ENCODE measurements at places on chromosomes 6 and 20.

DNA sequence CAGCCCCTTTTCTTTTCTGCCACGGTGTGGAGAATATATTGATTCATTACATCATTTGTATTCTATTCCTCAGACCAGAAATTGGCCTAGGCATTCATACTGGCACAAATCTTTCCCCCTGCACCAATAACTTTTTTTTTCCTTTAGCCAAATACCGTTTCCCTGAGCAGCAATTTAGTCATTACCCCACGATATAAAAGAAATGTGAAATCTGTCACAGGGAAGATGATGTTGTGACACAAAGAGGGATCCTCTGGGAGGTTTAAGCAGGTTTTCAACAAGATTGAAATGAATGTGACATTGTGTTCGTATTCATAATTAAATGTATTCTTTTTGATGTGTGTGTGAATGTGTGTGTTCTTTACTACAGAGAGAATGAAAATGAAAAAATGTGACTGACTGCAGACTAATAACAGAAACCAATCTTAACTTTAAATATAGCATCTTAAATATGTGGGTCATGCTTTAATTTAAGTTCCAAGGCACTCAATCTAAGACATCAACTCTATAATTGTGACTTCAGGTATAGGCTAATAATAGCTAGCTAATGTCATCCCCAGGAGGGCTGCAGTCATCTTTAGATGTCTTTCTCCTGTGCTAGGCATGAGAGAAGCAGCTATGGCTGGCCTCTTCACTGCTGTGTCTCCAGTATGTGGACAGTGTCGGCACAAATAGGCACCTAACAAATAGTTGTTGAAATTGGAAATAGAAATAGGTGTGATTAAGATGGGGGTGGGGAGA lies 177.7 kb downstream of the BTBD3 start:
- H3K36me3 ChIP-seq: no peaks in the 10 kb centered on the region
- no peaks in the 10 kb centered on the region for H3K27me3 ChIP-seq
- no peak for DNase-seq
- H3K4me1 ChIP-seq: no peaks in the 10 kb centered on the region
- no peak overlapping the region for H3K27ac ChIP-seq

- H3K27ac ChIP-seq: no peak overlapping the region
- no peak for DNase-seq
- no peak overlapping the region for H3K4me3 ChIP-seq
- peaks cover 8% of the 10 kb centered on the region for H3K27me3 ChIP-seq
Measured at GRCh38 chr6:134686071-134686470, 263.8 kb downstream of the ALDH8A1 start.

DNA sequence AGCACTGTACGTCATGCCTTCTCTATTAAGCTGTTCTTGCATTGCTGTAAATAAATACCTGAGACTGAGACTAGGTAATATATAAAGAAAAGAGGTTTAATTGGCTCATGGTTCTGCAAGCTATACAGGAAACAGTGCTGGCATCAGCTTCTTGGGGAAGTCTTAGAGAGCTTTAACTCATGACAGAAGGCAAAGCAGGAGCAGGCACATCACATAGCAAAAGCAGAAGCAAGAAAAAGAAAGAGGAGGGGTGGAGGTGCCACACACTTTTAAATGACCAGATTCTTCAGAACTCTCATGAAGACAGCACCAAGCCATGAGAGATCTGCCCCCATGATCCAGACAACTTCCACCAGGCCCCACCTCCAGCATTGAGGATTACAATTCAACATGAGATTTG lies 30.1 kb downstream of the CYB5R4 start:
- DNase-seq: no peak
- no peak overlapping the region for H3K4me3 ChIP-seq
- peaks cover under 1% of the 10 kb centered on the region for H3K4me1 ChIP-seq
- H3K27me3 ChIP-seq: no peaks in the 10 kb centered on the region
- H3K27ac ChIP-seq: no peak overlapping the region
- H3K36me3 ChIP-seq: peaks cover 13% of the 10 kb centered on the region

DNA sequence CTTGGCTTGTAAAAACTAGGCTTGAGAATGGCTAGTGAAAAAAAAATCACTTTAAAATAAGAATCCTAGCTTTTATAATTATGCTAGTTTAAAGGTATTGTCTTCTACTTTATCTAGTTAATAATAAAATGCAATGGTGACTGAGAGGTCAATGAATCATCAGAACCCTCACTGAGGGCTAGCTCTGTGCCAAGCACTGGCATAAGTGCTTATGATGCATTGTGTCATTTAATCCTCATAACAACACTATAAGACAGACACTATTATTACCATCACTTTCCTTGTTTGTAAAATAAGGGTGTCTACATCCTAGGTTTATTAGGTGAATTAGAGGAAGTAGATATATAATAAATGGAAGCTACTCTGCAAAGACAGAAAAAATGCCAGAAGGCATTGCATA lies 144.3 kb downstream of the F13A1 start:
- H3K4me3 ChIP-seq: no peak overlapping the region
- H3K27me3 ChIP-seq: peaks cover 2% of the 10 kb centered on the region
- no peak overlapping the region for H3K27ac ChIP-seq
- DNase-seq: no peak

DNA sequence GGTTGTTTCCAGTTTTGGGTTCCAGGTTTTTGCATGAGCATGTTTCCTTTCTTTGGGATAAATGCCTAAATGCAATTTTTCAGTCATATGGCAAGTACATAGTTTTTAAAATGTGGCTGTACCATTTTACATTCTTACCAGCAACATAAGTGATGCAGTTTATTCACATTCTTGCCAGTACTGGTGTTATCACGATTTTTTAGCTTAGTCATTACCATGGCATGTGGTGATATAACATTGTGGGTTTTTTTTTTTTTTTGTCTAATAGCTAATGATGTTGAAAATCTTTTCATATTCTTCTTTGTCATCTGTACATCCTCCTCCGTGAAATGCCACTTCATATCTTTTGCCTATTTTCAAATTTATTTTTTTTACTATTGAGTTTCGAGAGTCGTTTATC lies 2.9 kb upstream of the TDRD6 start:
- no peaks in the 10 kb centered on the region for H3K4me1 ChIP-seq
- H3K27ac ChIP-seq: no peak overlapping the region
- H3K36me3 ChIP-seq: no peaks in the 10 kb centered on the region
- no peak overlapping the region for H3K4me3 ChIP-seq
- H3K27me3 ChIP-seq: peaks cover 5% of the 10 kb centered on the region
- no peak for DNase-seq

GRCh38 chr6:105259913-105260889 lies 80.4 kb upstream of the POPDC3 start:
- DNase-seq: no peak
- no peaks in the 10 kb centered on the region for H3K36me3 ChIP-seq
- no peaks in the 10 kb centered on the region for H3K4me1 ChIP-seq

DNA sequence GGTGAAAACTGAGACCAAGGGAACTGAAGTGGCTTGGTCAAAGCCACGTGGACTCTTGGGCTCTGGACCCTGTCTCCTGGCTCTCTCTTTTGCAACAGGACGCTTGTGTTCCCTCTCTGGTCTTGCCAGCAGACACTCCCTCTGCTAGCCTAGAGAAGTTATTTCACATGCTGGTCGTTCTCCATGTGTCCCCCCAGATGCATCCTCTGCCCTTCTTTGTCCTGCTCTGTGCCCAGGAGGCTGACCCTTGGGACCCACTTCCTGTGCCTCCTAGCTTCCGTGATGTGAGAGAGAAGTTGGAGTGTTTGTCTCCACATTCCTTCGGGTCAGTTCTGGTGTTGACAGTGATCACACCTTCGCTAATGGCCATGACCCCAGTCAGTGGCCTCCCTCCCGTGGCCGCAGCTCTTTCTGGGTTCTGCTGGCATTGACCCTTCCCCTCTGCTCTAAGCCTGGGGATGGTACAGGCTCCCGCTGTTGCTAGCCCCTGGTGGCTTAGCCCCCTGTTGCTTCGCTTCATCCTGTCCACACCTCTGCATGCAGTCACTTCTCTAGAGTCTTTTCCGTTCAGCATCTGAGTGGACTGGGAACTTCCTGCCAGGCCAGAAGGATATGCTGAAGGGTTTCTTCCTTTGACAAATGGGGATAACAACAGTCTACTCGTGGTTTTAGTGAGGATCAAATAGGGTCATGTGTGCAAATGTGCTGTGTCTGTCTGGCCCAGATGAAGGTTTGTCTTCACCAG lies 70.1 kb upstream of the BMP2 start:
- no peak overlapping the region for H3K4me3 ChIP-seq
- H3K36me3 ChIP-seq: no peaks in the 10 kb centered on the region
- H3K4me1 ChIP-seq: no peaks in the 10 kb centered on the region

GRCh38 chr6:37630281-37630799 lies 67.3 kb downstream of the MDGA1 start:
- no peaks in the 10 kb centered on the region for H3K36me3 ChIP-seq
- no peak overlapping the region for H3K27ac ChIP-seq
- H3K27me3 ChIP-seq: peaks cover 10% of the 10 kb centered on the region
- peaks cover 5% of the 10 kb centered on the region for H3K4me1 ChIP-seq
- no peak for DNase-seq
- H3K4me3 ChIP-seq: no peak overlapping the region

DNA sequence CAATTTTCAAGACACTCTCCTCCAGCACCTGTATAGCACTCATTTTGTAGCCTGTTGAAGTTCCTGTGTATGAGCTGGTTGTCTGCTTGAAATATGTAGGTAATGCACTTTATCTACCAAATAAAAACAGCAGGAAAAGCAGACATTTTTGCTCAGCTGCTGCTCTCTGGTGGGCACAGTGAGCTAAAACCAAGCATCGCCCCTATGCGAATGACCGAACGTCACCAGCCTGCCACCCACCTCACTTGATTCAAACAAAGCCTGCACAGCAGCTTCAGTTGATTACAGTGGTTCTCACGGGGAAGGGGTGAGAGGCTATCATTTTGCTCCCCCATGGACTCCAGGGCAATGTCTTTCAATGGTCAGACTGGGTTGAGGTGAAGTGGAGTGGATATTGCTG lies 185.7 kb downstream of the SASH1 start:
- no peak overlapping the region for H3K27ac ChIP-seq
- no peaks in the 10 kb centered on the region for H3K36me3 ChIP-seq
- H3K27me3 ChIP-seq: peaks cover 2% of the 10 kb centered on the region
- peaks cover 4% of the 10 kb centered on the region for H3K4me1 ChIP-seq
- H3K4me3 ChIP-seq: no peak overlapping the region
- no peak for DNase-seq

DNA sequence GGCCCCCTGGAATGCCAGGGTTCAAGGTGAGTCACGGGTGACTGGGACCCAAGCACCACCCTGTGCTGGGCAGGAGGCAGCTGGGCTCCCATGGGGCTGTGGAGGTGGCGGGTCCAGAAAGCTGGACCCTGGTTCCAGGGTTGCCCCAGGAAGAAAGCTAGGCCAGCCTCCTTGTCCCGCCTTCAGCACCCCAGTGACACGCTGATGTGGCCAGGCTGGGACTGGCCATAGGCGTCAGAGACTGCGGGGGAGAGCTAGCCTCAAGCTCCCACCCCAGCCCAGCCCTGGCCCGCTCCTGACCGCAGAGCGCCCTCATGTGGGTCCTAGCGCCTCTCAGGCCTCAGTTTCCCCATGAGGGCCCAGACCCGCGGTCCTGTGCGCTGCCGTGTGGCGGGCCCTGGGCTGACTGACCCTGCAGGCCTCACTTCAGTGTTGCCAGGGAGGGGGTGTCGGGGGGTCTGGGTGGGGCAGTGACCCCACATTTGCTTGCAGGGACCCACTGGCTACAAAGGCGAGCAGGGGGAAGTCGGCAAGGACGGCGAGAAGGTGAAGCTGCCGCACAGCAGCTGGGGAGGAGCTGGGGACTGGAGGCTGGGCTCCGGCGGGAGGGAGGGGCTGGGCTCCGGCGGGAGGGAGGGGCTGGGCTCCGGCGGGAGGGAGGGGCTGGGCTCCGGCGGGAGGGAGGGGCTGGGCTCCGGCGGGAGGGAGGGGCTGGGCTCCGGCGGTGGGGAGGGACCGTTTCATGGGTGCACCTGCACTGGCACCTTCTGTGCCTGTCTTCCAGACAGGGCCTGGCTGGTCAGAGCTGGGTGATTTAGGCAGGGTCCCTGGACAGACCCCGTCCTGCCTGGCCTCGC lies 7.9 kb downstream of the COL9A3 start:
- DNase-seq: peak; percentile 52
- H3K36me3 ChIP-seq: no peaks in the 10 kb centered on the region
- H3K4me3 ChIP-seq: no peak overlapping the region
- no peaks in the 10 kb centered on the region for H3K4me1 ChIP-seq
- no peaks in the 10 kb centered on the region for H3K27me3 ChIP-seq

- H3K36me3 ChIP-seq: peaks cover 8% of the 10 kb centered on the region
- H3K27me3 ChIP-seq: peaks cover 38% of the 10 kb centered on the region
- DNase-seq: peak; percentile 43
- peaks cover 30% of the 10 kb centered on the region for H3K4me1 ChIP-seq
Measured at GRCh38 chr6:27684264-27685211, 211.6 kb upstream of the ZNF184 start.

DNA sequence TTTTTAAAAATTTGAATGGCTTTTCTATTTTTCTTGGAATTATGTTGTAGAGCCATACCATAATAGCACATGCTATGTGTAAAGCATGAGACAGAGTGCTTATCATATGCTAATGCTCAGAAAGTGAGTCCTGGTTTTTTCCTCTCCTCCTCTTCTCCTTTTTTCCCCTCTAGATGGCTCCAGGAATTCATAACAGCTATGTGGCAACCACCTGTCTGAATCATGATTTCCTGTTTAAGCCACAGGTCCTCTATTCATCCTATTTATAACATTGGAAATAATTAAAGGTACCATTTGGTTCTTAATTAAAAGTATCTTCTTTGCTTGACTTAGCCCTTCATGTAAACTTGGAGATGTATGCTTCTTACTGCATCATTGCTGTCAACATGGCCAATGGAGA lies 260.0 kb upstream of the MAP3K7 start:
- no peak for DNase-seq
- no peak overlapping the region for H3K27ac ChIP-seq
- no peaks in the 10 kb centered on the region for H3K36me3 ChIP-seq
- no peaks in the 10 kb centered on the region for H3K4me1 ChIP-seq
- no peak overlapping the region for H3K4me3 ChIP-seq

DNA sequence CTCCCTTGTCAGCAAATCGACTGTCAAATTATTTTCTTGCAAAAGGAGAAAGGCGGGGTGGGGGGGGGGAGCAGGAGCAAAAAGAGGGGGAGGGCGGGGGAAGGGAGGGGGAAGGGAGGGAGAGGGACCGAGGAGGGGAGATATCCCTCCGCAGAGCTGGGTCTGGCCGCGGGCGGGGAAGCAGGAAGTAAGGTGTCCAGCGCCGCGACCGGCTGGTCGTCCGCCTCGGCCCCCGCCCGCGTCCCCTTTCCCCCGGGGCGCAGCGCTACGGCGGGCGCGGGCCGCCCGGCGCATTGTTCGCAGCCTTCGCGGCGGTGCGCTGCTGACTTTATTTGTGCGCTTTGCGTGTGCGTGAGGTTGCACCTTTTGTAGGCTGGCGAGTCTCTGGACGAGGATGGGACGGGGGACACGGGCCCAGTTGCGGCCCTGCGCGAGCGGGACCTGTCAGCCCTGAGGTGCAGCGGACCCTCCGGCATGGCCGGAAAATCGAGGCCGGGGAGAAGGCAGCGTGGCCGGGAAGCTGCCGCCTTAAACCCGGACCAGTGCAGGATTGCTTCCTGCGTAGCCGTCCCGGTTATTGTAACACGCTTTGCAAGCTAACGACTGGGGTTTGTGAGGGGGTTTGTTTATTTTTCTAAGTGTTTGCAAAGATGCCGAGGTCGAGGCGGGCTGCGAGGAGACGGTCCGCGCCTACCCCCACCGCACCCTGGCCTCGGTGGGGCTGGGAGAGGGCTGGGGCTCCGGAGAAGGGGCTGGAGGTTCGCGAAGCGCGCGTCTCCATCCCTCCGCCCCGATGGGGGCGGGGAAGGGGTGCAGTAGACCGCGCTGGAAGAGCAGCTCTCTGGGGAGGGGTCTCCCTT lies 675 bp upstream of the TRERF1 start:
- peak overlapping the region; percentile 89 for H3K27ac ChIP-seq
- H3K4me1 ChIP-seq: peaks cover 39% of the 10 kb centered on the region
- peak; percentile 47 for DNase-seq
- peaks cover 14% of the 10 kb centered on the region for H3K27me3 ChIP-seq
- H3K36me3 ChIP-seq: peaks cover 21% of the 10 kb centered on the region
